HAP-1 (cell line): ENCODE measurements at places on chromosomes 4 and X.

GRCh38 chrX:130416785-130417184 lies 15.0 kb downstream of the RBMX2 start:
- DNase-seq = no peak

- no peak for DNase-seq
Measured at GRCh38 chr4:174496631-174497432, 25.5 kb downstream of the HPGD start.

- DNase-seq = no peak
Measured at GRCh38 chrX:53883196-53883595, 161.1 kb downstream of the PHF8 start.

GRCh38 chr4:75908555-75908954 lies 6.3 kb upstream of the PPEF2 start:
- no peak for DNase-seq

GRCh38 chr4:183200453-183200852 lies 101.4 kb downstream of the WWC2 start:
- DNase-seq = no peak

DNA sequence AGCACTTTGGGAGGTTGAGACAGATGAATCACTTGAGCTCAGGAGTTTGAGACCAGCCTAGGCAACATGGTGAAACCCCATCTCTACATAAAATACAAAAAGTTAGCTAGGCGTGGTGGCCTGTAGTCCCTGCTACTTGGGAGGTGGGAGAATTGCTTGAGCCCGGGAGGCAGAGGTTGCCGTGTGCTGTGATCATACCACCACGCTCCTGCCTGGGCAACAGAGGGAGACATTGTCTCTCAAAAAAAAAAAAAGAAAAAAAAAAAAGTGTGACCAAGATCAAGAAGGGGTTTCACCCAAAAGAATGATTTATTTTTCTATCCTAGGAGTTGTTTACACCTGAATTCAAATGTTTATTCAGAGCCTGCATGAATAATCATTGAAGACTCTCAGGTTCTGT lies 572.4 kb upstream of the GALNT7 start:
- DNase-seq = no peak

- no peak for DNase-seq
Measured at GRCh38 chr4:32768664-32769389, 2048.7 kb downstream of the PCDH7 start.

GRCh38 chr4:47490550-47490949 lies 5.5 kb downstream of the ATP10D start:
- DNase-seq = no peak

DNA sequence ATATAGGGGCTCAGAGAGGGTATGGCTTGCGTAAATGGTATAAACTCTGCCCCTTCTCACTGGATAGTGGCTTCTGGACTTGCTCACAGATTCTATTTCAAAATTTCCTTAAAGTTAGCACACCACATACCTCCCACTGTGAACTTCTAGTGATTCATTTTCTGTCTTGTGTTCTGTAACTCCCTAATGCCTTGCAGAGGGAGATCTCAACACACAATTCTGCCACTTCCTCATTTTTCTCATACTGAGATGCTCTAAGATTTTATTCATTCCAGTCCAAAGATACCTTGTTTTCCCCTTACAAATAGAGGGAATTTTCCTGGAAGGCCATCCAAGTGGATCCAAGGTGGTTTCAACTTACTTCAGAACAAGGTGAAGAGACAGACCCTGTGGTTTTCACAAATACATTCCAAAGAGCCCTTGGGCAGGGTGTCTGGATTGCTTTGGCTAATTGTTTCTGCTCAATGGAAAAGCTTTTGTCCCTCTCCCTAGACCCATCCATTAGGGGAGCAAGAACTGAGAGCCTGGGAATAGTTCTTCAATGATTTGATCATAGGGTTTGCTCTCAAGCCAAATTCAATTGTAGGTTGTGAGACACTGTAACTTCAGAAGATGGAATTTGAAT lies 52.1 kb upstream of the CAPN6 start:
- DNase-seq = no peak

GRCh38 chr4:2305766-2306501 lies 44.0 kb upstream of the MXD4 start:
- no peak for DNase-seq
